Right ventricle myocardium superior (tissue), 1 donor: ENCODE measurements at places on chromosomes 6 and 20. TPM values are rescaled to one million over a fixed set of nuclear protein-coding genes. Genes with fewer than 3 reads are reported as not detected.
A peak's percentile ranks its signal among the peaks of the same experiment; 100 is the strongest.

Gene MICA
- total RNA-seq = 9.2 TPM

Gene FAM209B
- 0.35 TPM for total RNA-seq

Gene NFATC2
- 2.0 TPM for total RNA-seq

Gene PKIB
- 0.22 TPM for total RNA-seq

Gene MYLK4
- total RNA-seq = 1.4 TPM

Gene CAGE1
- total RNA-seq = not detected

Gene SUPT3H
- 3.4 TPM for total RNA-seq

Gene PREP
- 23.0 TPM for total RNA-seq

Gene EDN1
- 2.2 TPM for total RNA-seq

Gene PAK5
- not detected for total RNA-seq

DNA sequence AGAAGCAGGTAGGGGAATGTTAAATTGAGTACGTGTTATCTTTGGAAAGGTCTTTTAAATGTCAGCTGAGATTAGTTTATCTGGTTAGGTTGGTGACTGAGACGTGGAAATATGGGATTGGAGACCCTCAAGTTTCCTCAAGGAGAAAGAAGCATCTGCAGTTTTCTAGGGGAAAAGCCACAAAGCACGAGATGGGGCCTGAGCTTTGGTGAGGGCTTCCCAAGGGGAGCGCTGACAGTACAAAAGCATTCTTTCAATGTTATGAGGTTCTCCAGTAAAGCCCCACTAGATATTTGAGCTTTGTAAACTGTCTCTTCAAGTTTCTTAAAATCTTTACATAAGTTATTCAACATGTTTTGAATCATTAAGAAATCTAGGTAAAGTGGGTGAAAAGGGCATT, 19.6 kb upstream of the HS3ST5 start:
- DNase-seq = no peak

GRCh38 chr20:2698912-2699311, 6.3 kb downstream of the EBF4 start:
- no peak for DNase-seq

DNA sequence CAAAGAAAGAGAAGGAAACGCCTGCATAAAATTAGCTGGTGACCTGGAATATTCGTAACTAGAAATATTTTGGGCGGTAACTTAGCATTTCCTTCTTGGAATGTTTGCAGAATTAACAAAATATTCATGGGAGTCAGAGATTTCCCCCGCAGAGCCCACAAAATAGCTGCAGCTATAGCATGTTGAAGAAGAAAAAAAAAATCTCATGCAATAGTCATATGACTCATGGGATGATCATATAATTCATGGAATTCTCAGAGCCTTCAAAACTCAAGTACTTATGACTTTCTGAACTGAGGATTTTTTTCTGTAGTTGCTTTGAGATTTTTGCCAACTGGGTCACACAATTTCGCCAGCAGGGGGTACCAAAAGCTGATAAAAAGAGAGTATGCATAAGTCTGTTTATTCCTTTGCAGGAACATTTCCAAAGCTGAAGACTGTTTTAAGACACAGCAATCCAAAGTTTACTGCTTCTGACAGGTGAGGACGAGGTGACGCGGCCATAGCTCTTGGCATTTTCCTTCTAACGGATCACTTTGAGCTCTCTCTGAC, 586.0 kb upstream of the CHD6 start:
- DNase-seq = no peak

- peak; percentile 68 for DNase-seq
Observed at GRCh38 chr20:1895674-1896483, 672 bp downstream of the SIRPA start.

DNA sequence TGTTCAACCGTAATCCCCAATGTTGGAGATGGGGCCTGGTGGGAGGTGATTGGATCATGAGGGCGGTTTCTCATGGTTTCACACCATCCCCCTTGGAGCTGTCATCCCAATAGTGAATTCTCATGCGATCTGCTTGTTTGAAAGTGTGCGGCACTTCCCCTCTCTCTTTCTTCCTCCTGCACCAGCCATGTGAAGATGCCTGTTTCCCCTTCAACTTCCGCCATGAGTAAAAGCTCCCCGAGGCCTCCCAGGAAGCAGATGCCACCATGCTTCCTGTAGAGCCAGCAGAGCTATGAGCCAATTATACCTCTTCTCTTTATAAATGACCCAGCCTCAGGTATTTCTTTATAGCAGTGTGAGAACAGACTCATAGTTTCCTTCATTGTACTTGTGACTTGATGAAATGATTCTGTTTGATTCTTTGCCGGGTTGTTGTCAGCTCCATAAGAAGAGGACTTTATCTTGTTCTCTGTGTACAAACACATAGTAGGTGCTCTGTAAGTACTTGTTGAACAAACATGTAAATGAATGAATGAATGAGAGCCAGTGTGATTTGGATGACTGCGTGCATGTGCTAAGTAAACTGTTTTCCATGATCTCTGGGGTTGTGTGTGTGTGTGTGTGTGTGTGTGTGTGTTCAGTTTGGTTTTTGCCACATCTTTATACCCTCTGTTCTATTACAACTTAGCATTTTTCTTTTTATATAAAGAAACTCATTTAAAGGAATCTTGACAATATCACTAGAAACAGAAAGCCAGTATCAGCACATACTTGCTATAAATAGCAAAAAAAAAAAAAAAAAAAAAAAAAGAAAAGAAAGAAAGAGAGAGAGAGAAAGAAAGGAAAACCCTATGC, 22.5 kb upstream of the PTGIS start:
- no peak for DNase-seq

GRCh38 chr6:6885521-6886170, 222.1 kb upstream of the RREB1 start:
- DNase-seq = peak; percentile 85

DNA sequence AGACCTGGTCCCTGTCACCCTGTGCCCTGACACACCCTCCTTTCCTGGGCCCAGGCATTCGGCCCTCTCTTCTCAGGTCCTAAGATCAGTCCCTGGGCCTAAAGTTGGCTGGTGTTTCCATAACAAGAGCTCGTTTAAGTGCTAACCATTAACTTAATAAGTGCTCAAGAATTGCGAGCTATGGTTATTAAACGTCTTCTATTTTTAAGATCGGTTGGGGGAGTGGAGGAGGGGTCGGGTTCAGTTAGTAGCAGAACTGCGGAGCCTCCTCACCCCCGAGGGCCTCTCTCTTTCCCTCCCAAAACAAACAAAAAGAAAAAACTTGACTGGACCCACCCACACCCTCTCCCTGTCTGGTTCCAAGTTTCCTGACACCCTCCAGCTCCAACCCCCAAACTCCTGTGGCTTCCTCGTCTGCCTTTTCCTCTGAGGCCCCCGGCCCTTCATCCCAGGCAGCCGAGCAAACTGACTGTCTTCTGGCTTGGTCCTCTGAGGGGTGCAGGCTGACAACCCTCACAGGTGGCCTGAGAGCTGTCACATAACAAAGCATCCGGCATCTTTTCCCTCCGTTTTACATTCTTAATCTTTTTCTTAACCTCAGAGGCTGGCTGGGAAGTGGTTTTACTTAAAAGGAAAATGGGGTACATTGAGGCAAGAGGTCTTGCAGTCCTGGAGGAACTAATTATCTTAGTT, 2.0 kb downstream of the STK35 start:
- no peak for DNase-seq

- peak; percentile 39 for DNase-seq
Observed at GRCh38 chr20:3732327-3733118, at the start of gene HSPA12B. TSS of gene HSPA12B (plus strand) at chr20:3732685. CDS start at chr20:3738675, 5,990 bp downstream.

DNA sequence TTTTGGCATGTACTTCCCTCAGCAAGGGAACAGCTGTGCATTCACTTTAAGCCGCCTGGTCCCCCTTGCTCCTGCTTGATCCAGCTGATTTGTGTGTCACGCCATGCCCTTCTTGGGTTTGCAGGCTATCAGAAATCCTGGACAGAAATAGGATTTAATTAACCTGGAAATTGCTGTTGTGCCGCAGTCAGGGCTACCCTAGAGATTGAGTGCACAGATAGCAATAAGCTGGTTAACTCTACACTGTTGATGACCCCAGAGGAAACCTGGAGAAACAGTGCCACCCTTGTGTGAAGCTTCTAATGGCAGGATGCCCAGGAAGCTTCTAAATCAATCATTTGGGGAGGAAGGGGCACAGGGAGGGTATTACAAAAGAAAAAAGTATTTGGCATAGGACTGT, 199.0 kb downstream of the JARID2 start:
- no peak for DNase-seq

DNA sequence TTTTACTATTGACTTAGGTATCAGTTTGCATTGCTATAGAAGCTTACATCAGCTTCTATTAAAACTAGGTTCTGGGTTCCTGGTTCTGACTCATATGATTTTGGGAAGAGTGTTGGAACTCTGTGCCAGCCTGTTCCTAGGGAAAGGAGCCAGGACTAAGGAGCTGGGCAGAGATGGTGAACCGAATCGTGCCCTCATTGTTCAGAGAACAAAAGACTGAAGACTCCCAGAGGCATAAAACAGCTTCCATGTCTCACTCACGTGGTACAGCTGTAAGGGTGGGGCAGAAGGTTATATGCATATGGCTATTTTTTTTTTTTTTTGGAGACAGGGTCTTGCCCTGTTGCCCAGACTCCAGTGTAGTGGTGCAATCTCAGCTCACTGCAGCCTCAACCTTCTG, 89.1 kb upstream of the THBS2 start:
- no peak for DNase-seq

GRCh38 chr6:6972456-6972855, 135.3 kb upstream of the RREB1 start:
- no peak for DNase-seq

- no peak for DNase-seq
Observed at GRCh38 chr20:53642196-53643030, 48.8 kb upstream of the ZNF217 start.

DNA sequence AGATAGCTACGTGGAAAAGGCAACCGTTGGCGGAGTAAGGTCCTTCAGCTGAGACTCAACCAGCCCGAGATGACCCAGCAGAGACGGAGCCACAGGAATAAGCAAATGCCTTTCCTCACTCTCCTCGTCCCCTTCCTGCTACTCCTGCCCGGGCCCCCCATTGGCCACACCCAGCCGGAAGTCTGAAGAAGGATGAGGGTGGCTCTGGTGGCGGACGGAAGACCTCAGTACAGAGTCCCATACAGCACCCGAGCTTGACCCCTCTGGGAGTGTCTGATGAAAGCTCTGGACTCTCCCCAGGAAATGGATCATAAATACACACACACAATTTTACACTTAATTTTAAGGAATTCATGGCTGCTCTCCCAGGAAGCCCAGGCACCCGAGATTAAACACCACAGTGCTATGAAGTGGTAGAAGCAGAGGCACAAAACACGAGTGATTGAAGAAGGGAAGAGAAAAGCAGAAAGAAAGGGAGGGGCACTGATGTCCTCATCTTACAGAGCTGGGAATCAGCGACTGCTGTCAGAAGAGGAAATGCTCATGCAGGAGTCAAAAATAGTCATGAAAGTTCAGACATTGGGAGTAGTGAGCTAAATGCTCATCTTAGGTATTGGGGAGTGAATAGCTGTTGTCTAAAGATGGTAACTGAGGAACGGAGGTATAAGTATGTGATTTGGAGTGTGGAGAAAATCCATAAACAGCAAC, 125.6 kb downstream of the BANF2 start:
- DNase-seq = no peak

DNA sequence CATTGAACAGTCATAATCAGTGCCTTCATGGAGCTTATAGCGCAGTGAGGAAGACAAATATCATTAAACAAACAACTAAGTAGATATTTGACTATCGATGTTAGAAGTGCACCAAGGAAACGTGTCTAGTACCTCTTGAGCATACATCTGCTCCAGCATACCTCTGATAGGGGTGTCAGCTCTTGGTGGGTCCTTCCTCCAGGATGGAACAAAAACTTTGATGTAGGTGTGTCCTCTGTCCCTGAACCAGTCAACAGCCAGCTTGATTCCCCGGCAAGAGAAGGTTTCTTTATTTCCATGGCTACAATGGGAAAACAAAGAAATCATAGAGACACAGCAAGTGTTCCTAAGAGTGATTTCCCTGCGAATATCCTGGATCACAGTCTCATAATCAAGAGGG, 23.1 kb downstream of the ZC3H12D start:
- no peak for DNase-seq

GRCh38 chr6:35601331-35602132, 87.2 kb downstream of the FKBP5 start:
- DNase-seq = peak; percentile 64

GRCh38 chr20:57102160-57102559, 164.3 kb downstream of the BMP7 start:
- DNase-seq = no peak

DNA sequence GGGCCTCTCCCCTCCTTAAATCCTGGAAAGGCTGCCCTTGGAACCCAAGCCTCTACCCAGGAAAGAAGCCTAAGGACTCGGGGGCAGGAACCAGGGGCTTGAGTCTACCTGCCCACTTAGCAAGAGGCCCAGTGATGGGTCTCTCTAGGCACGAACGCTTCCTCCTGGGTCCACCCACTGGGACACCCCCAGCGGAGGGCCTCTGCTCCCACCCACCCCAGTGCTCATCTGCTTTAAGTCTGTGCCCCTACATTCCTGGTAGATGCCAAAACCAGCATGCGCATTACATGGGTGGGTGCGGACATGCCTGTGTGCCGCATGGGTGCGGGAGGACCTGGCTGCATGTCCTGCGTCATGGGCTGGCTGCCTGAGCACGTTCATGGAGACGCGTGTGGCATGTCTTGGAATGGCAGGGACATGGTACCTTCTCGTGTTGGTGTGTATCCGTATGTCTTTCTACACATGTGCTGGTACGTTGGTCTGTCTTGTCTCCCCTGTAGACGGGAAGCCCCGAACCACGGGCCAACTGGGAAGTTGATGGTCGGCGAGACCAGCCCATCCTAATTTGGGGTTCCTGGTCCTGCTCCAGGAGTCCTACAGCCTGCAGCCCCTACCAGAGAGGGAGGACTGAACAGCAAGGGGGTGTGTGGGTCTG, 29.3 kb downstream of the SNPH start:
- DNase-seq = no peak

DNA sequence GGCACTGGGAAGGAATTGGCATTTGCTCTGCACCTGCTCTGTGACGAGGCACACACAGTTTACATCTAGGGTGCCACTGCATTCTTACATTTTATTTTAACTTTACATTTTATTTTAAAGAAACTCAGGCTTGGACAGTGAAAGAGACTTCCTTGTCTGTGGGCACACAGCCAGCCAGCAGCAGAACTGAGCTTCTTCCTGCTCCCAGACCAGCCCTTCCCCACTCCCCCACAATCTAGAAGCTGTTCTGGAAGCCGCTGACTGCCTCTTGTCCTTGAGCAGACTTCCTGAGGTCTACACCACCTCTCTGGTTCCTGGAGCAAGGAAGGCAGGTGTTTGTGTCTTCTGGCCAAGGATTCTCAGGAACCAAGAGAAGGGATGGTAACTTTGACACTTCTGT, 27.9 kb upstream of the CD93 start:
- peak; percentile 72 for DNase-seq
